Ovary (tissue), 10 donors: ENCODE measurements at places on chromosomes 2 and 18. TPM values are rescaled to one million over a fixed set of nuclear protein-coding genes. Genes with fewer than 3 reads are reported as not detected.

CACNB4 gene
- total RNA-seq, result 0.65 TPM

CDH19 gene
- total RNA-seq, result not detected

METTL21A gene
- 8.3 TPM for total RNA-seq

CHST9 gene
- total RNA-seq, result 0.38 TPM

RBKS gene
- total RNA-seq, result 1.9 TPM

TUBA3D gene
- 0.67 TPM for total RNA-seq

RAB17 gene
- 4.3 TPM for total RNA-seq

FAM110C gene
- 13.2 TPM for total RNA-seq

GYPC gene
- 129 TPM for total RNA-seq

SAG gene
- total RNA-seq, result not detected

DYSF gene
- 2.3 TPM for total RNA-seq

DQX1 gene
- not detected for total RNA-seq

FAP gene
- total RNA-seq, result 2.3 TPM

COL4A4 gene
- total RNA-seq, result 0.30 TPM

SCG2 gene
- 0.97 TPM for total RNA-seq

MLPH gene
- total RNA-seq, result 18.5 TPM

ASPRV1 gene
- total RNA-seq, result 5.5 TPM

LYPD6 gene
- 0.91 TPM for total RNA-seq

KRTCAP3 gene
- total RNA-seq, result 4.4 TPM

MAL gene
- total RNA-seq, result 0.45 TPM

GTF2A1L gene
- total RNA-seq, result 3.5 TPM

TMEM247 gene
- total RNA-seq, result not detected

AKAIN1 gene
- not detected for total RNA-seq
